Central memory CD4-positive, alpha-beta T cell (primary cell): ENCODE measurements at places on chromosomes 3 and 15.

GRCh38 chr3:112873632-112874031, 27.0 kb upstream of the CD200R1L start:
- no peak for DNase-seq

GRCh38 chr15:48653216-48653615, 7.7 kb upstream of the FBN1 start:
- DNase-seq = no peak

DNA sequence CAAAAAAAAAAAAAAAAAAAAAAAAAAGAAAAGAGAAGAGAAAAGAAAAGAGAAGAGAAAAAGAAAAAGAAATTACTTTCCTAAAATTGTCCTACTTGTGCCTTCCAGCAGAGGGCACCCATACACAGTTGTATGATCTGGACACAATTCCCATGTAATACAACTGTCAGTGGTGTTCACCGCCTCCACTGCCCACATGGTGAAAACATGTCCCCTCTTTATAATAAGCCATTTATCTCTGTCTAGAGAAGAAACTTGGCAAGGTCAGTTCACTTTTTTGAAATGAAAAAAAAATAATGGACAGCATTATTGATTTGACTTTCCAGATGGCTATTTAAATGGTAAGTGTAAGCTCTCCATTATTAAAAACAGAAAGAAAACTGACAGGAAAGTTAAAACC, 459.4 kb downstream of the GBE1 start:
- DNase-seq = no peak

- DNase-seq = no peak
Observed at GRCh38 chr3:82058809-82059208, 297.4 kb upstream of the GBE1 start.

DNA sequence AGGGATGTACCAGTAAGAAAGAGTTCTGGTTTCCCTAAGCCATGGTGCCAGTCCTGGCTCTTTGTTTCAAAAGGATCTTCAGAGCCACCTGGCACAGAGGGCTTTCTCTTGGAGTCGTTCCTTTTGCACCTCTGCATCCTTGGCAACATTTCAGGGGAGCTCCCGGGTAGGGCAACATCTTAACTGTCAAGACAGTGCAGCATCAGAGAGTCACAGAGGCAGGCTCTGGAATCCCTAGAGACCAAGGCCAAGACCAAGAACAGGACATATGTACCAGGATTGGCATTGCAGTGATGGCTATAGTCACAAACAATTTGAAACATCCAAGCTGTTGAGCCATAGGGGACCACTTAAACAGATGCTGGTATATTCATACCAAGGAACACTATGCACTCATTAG, 129.4 kb upstream of the ADPGK start:
- no peak for DNase-seq

DNA sequence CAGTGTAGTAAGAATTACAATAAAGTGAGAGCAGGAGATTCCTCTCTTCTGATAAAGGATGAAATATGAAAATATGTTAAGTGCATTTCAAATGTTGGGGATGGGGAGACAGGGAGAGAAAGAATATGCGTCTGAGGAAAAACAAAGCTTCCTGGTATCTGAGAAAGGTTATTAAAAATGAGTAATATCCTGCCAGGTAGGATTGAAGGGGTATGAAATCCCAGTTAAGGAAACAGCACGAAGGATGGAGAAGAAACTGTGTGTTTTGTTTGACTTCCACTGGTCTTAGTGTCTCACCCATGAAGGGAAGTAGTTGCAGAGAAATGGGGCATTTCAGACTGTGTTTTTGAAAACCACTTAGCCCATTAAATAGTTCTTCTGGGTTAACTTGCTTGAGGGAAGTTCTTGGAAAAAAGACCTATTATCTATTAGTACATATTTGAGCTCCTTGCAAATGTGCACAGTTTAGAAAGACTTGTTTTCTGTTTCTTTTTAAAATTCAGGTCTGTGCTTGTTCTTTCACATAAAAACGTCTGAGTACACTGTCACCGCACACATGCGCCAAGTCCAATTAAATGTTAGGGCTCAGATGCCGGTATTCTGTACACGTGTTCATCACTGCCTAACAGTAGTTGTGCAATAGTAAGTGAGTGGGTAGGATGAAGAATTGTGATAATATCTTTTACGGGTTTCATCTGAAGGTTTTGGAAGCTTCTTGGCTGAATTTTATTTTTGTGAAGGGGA, 196.1 kb upstream of the P2RY1 start:
- DNase-seq = no peak

- no peak for DNase-seq
Observed at GRCh38 chr15:32784581-32784980, 66.8 kb downstream of the GREM1 start.

DNA sequence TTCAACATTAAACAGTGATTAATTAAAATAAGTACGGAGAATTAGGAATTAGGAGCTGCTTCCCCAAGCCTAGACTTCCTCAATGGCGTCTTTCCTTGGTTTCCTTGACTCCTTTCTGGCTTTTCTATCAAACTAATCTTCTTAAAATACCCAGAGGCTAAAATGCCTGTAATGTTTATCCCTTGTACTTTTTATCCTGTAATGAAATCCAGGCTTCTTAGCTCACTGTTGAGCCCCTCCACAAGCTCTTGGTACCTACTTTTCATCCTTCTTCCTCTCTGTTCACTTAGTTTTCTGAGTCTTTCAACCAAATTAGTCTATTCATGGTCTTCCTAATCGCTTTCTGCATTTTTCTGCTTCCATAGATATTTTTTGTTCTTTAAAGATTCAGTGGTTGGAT, 6.9 kb upstream of the UBE2E1 start:
- no peak for DNase-seq

DNA sequence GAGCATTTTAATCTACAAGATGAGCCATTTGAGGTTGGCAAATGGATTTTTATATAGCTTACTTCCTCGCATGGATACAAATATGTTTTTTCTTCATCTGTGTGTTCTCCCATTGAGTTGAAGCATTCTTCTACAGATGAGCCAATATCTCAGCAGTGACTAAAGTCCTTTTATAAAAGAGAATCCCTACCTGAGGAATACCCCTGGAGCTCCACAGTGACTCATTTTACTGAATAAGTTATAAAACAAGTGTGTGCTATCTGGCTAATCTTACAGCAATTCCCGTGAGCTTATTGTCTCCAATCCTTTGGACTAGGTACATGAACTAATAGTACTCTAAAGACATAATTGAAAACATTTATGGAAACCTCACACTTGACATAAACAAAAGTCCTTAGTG, 354.2 kb upstream of the BCHE start:
- no peak for DNase-seq

DNA sequence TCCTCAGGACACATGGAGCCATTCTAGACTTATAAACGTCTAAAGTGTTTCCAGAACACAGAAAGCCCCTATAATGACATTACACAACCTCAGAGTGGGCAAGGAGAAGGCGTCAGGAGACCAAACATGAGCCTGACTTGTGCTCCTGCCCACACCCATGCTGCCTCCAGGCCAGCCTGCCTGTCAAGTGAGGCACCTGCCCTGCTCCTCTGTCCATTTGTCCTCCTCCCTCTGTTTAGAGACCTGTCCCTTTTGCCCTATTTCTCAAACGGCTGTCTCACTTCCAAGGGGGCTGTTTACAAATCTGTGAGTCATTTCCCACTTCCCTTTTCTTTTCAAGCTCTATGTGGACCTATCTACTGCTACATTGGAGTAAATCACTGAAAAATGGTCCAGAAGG, 21.0 kb downstream of the ZDHHC3 start:
- no peak for DNase-seq

GRCh38 chr3:100042166-100042981, 71.9 kb downstream of the FILIP1L start:
- no peak for DNase-seq

- DNase-seq = no peak
Observed at GRCh38 chr3:58131101-58131825, 79.5 kb downstream of the DNASE1L3 start.

DNA sequence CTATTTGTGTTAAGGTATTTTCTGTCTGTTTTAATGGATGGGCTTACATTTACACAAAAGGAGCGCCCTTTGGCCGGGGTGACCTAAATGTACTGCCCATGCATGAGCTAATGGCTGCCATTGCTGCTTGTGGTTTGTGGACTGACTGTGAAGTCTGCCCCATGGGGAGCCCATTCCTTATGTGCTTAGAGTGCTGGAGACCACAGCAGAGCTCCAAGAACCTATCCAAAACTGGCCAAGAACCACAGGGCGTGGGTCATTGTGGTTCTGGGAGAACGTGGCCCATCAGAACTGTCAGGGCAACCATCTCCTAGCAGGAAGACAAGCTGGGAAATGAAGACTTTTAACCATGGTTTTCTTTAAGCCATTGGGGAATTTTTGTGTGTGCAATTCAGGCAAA, 105.3 kb downstream of the CHDH start:
- DNase-seq = no peak

- DNase-seq = no peak
Observed at GRCh38 chr3:63364495-63364894, 86.4 kb downstream of the SYNPR start.
